ENCODE measurements at places on chromosomes 13 and 19.

GRCh38 chr13:36673838-36674326, at the start of gene SERTM1:
TSS of gene SERTM1 (plus strand) at chr13:36674020. CDS start at chr13:36695079, 21,059 bp downstream.
- DNase-seq, result peak; percentile 57

DNA sequence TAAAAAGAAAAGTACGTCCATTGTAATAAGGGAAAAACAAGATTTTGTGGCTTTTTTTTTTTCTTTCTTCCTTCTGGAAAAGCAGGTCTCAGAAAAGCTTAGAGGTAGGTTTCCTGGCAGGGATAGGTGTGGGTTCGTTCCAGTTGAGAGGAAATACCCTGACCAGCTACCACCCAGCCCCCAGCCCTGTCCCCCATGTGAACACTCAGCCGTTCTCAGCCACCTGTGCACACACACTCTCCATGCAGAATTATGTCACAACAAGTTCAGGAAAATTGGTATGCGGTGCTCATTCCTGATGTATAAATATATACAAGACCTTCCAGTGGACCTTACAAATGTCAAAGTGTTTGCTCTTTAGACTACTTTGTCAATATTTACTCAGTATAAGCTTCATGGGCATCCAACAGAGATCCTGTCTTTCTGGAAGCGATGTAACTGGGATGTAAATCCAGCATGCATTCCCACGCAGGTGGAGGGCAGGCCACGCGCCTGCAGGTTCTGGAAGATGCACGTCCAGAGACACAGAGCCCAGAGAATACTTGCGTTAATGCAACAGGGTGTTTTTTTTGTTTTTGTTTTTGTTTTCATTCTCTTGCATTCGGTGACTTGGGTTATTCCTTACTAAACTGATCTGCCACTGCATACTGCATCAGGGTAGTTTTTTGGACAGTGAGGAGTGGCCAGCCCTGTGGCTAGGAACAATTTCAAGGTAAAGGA, 68.8 kb downstream of the TSHZ3 start:
- no peak for DNase-seq

GRCh38 chr13:52892925-52893324, 44.5 kb upstream of the PCDH8 start:
- no peak for DNase-seq

- DNase-seq, result no peak
These were observed 72.5 kb upstream of the KCTD15 start for GRCh38 chr19:33724021-33724720.

DNA sequence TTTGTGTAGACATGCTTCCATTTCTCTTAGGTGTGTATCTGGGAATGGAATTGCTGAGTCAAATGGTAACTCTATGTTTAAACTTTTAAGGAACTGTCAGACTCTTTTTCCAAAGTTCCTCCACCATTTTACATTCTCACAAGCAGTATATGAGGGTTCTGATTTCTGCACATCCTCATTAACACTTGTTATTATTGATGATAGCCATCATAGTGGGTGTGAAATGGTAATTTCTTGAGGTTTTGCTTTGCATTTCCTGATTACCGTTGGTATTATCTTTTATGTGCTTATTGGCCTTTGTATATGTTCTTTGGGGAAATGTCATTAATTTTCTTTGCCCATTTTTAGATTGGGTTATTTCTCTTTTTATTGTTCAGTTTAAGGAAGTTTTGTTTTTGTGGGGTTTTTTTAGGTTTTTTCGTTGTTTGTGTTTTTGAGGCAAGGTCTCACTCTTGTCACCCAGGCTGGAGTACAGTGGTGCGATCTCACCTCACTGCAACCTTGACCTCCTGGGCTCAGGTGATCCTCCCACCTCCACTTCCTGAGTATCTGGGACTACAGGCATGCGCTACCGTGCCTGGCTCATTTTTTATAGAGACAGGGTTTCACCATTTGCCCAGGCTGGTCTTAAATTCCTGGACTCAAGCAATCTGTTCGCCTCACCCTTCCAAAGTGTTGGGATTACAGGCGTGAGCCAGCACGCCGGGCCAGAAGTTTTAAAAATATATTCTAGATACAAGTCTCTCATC, 34.3 kb downstream of the NAA16 start:
- no peak for DNase-seq

GRCh38 chr19:38583219-38583984, 34.4 kb downstream of the MAP4K1 start:
- no peak for DNase-seq

GRCh38 chr13:77384999-77385398, 58.1 kb upstream of the MYCBP2 start:
- DNase-seq, result no peak

DNA sequence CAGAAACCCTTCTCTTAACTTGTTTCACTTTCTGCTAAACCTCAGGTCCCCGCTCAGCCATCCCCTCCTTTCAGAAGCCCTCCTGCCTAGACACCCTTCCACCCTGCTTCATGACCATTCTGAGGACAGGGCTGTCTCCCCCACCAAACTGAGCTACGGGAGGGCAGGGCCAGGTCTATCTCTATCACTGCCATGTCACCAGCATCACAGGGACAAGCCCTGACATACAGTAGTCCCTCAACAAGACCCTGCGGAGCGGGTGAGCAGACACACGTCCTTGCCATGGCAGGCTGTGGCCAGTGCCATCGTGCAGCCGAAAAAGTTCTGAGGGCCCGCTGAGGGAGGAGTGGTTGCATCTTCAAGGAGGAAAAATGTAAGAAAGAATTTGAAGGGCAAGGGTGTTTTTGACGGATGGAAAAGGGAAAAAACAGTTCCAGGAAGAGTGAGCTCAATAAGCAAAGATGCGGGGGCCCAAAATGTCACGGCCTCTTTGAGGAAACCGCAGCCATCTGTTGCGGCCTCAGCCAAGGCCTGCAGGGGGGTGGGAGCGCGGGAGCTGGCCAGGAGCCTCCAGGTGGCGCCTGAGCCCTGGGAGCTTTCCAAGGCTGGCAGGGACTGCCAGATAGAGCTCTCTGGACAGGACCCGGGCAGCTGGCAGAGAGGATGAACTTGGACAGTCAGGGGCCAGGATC, 8.1 kb downstream of the PTGIR start:
- DNase-seq, result peak; percentile 78
